ENCODE measurements at places on chromosomes 11 and 22.

DNA sequence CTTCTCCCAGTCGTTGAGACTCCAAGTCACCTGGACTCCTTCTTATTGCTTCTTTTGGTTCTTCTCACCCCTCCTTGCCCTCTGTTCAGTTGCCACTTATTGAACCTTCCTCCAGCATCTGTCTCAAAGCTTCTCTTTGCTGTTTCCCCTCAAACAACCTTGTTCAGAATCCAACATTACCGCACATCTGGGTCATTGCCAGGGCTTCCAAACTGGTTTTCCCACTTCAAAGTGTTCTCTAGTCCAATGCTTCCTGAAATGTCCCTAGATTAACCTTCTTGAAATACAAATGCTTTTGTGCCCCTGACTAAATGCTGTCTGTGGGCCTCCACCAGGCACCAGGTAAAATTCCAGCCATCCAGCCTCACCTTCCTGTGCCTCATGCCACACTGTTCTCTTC, 100.8 kb upstream of the TTC12 start:
- DNase-seq: no peak

GRCh38 chr11:88431675-88432341, 94.3 kb upstream of the CTSC start:
- DNase-seq: no peak

- DNase-seq: no peak
Measured at GRCh38 chr11:117997406-117997805, 11.2 kb downstream of the IL10RA start.

DNA sequence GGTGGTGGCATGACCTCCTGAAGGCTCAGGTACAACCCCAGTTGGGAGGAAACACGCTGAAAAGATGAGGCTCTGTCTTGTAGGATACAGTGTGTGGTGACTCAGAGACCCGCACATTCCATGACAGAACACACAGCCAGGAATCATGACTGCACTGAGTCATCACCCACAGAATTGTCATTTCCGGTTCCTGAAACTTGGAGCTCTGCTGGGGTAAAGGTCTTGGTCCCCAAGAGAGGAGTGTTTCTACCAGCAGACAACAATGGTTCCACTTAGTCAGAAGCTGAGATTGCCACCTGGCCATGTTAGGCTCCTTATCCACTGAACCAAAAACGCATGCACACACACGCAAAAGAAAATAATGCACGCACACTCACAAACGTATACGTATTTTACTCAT, 31.5 kb upstream of the CYB5R3 start:
- peak; percentile 97 for DNase-seq

DNA sequence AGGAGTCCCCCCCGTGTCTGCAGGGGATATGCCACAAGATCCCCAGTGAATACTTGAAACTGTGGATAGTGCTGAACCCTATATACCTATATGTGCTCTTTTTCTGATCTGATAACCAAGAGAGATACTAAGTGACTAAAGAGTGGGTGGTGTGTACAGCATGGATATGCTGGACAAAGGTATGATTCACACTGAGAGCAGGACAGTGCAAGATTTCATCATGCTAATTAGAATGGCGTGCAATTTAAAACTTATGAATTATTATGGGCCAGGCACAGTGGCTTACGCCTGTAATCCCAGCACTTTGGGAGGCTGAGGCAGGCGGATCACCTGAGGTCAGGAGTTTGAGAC, 90.2 kb upstream of the ALKBH3 start:
- no peak for DNase-seq

DNA sequence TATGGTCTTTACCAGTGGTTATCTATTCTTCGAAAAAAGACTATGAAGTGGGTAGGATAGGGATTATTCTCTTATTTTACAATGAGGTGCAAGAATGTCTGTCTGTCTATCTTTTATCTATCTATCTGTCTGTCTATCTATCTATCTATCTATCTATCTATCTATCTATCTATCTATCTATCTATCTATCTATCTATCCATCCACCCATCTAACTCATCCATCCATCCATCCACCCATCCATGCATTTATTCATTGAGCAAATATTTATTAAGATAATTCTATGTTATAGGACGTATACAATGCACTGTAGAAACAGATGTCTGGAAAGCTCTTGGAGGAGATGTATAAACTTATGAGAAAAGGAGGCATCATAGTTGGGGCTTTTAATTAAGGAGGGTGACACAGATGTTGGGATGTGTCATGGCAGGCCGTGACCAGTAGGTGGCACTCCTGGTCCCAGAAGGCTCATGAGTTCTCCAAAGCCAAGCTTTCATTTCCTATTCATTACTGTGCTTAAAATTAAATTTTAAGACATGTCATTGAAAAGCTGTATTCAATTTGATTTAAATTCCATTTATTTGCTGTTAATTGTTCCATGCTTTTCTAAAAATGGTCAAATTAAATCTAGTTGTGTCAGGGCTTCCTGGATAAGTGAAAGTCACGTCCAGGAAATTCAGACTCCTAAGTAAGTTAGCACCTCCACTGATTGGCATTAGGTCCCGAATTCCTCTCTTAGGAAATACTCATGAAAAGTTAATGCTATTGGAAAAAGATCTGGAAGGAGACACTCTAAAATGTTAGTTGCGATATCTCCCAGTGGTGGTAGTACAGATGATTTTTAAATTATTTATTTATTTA, 19.0 kb upstream of the E2F8 start:
- no peak for DNase-seq
